ENCODE measurements at places on chromosomes 12 and 14.

DNA sequence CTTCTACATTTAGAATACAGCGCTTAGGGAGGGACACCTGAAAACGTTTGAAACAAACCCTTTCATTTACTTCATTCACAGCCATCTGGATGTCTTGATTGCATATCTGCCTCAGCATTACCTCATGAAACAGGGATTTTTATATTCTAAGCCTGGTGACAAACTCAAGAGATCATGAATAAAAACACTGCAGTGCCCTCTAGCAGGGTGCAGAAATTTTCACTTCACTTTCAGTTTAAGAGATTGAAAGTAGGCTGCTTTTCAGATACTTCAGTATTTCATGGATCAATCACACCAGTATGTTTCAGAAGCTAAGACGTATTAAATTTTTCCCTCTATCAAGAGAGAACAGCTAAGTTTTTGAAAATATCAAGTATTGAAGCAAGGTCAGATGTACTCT is 467.8 kb downstream of the MDGA2 start:
- no peak for DNase-seq

- DNase-seq, result no peak
These were observed 63.8 kb downstream of the FAR2 start for GRCh38 chr12:29212682-29213403.

GRCh38 chr12:40224439-40225291 is at the start of gene LRRK2:
TSS of gene LRRK2 (plus strand) at chr12:40224997. CDS start at chr12:40225132, 135 bp downstream.
- peak; percentile 26 for DNase-seq

DNA sequence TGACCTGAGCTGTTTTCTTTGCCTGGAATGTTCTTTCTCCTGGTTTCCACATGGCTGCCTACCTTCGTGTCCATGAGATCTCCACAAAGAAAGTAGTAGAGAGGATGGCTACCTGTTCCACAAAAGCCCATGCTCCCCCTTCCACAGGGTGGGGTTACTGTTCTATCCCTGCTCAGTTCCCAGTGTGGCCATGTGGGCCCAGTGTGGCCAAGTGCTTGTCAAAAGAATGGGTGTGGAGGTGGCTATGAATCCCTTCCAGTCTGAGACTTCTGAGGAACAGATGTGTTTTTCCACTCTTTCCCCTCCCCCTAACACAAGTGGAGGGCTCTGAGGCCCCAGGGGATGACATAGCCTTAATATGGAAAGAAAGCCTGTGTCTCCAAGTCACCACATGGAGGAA is 26.2 kb upstream of the HSP90B1 start:
- DNase-seq, result no peak

- no peak for DNase-seq
These were observed 36.1 kb downstream of the PARP11 start for GRCh38 chr12:3837049-3837448.
